Left colon (tissue), 2 donors: ENCODE measurements at places on chromosomes 3 and 15.

GRCh38 chr15:49196856-49197255, 26.8 kb downstream of the GALK2 start:
- DNase-seq = no peak

GRCh38 chr3:64972793-64973192, 285.0 kb upstream of the ADAMTS9 start:
- DNase-seq = no peak

GRCh38 chr3:27380433-27381357, 11.5 kb upstream of the NEK10 start:
- DNase-seq = no peak

DNA sequence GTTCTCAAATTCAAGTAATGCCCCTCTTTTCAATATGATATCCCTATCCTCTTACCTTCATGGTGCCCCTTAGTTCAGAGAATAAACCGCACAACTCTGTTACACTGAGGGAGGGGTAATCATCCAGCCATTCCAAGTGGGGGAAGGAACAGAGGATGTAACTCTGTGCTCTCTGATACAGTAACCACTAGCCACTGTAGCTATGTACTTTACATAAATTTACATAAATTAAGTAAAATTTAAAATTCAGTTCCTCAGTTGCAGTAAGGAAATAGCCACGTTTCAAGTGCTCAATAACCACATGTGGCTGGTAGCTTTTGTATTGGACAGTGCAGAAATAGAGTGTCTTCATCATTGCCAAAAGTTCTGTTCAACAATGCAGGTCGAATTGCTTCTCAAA, 90.8 kb downstream of the ANXA2 start:
- DNase-seq = no peak

DNA sequence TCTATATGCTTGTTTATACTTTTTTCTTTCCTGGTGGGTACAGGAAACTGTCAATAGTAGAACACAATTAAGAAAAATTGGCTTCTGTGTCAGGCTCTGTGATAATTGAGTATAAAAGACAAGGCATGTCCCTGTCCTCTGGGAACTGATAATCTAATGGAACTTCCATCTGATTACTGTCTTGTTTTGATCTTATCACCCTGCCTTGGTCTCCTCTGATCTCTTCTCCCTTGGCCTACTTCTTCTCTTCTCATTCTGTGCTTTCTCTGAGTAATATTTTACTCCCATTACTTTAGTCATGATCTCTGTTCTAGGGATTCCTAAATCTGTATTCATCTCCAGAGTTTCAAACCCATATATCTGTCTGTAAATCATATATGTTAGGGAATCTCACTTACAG, 14.6 kb downstream of the UBE2Q2 start:
- no peak for DNase-seq

GRCh38 chr15:40844696-40845030, 815 bp downstream of the SPINT1 start:
- peak; percentile 39 for DNase-seq

DNA sequence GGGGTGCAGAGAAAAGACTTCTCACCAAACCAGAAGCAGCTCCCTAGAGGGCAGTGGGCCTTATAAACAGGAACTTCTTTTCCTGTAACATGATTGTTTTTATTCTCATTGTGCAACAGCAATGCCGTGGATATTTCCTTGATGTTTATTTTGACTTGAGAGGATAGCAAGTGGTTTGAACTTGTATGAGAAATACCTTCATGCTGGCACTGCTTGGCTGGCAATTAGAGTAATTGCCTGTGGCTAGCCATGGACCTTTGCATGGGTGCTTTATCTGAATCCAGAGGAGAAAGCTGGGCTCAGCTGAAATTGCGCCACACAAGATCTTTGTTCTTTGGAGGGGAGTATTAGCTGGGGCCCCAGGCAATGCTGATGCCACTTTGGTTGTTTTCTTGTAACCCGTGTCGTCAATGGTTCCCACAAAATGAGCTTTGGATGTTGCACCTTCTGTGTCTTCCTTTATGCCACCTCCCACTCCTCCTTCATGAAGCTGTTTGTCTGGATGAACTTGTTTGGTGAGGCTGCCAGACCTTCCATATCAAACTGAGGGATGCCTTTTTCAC, 37.9 kb downstream of the CMTM8 start:
- no peak for DNase-seq

- DNase-seq = no peak
These were observed 27.3 kb downstream of the ARL8B start for GRCh38 chr3:5149306-5149880.

DNA sequence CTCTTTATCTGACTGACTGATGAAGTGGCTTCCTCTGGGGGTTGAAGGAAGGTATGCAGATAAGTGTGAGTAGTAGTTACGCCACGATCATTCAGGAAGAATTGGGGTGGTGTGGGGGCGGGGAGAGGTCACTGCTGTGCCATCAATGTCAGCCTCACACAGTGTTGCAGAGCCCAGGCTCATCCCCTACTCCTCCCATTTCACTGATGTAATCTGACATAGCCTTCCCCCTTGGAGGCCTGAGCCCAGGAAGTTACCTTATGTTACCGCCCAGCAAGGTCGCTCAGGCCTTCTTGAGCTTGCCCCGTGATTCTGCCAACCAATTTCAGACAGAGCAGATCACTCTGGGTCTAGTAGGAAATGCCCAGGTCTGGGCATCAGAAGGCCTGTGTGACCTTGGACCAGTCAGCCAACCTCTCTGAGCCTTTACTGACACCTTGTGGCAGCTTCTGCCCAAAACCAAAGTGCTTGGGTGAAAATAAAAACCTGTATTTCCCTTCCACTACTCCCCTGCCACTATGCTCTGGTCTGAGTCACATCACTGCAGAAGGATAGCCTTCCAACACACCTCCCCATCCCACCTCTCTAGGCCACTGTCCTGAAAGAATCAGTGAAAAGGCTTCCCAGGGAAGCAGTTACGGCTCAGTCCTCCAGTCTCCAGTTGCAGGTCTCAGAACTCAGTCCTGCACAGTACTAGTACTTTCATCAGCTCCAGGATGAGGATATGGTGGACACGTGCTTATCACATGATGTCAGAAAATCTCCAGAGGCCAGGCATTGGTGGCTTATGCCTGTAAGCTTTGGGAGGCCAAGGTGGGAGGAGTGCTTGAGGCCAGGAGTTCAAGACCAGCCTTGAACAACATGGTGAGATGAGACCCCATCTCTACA, 28.1 kb upstream of the INSYN1 start:
- no peak for DNase-seq

DNA sequence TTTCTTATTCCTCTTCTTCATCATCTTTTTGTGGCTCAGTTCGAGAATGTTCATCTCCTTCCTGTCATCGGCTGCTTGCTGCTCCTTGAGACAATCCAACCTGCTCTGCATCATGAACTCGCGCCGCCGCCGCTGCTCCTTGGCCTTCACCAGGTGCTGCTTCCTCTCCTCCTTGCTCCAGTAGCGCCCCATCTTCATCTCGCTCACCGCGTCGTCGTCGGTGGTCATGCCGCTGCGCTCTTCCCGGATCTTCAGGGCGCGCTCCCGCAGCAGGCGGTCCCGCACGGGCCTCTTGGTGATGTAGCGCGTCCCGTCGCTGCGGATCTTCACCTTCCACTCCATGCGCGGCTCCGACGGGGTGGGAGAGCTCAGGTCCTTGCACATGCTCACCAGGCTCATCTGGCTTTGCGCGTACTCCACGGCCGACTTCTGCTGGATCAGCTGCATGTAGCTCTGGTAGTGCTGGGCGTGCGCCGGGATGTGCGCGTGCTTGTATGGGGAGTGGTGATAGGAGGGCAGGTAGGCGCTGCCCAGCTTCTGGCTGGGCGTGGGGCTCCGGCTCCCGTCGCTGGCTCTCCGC, 241.2 kb downstream of the PDZRN3 start:
- no peak for DNase-seq

- DNase-seq = peak; percentile 71
These were observed 506 bp upstream of the ATP1B3 start for GRCh38 chr3:141875893-141876380.
